ENCODE measurements at places on chromosomes 2 and 18.

DNA sequence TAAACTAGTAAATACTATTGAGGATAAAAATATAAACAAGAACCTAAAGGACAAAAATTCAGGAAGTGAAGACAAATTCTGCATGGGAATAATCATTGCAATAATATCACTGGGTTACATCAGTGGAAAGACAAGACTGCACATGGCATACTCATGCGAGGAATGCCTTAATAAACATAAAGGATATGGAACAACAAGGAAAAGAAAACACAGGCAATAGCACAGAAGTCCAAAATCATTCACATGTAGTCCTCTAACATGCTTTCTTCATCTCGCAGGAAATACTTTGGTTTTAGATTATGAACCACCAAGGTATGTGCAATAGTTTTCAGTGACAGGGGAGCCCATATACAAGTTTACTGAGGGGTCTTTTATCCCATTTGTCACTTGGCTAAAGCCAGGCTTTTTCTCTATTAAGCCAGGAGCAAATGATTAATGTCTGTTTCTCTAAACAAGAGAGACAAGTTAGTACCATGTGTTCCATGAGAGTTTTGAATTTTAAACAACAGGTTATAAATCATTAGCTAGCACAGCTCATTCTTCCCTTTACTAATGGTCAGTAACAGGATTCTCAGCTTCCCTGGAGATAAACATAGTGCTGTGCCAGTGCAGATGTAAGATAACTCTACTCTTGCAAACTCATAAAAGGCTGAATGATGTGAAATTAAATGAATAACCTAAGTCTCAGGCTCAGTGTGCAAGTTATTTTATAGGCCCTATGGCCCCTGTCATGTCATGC, 353.6 kb upstream of the FSIP2 start:
- DNase-seq: no peak

DNA sequence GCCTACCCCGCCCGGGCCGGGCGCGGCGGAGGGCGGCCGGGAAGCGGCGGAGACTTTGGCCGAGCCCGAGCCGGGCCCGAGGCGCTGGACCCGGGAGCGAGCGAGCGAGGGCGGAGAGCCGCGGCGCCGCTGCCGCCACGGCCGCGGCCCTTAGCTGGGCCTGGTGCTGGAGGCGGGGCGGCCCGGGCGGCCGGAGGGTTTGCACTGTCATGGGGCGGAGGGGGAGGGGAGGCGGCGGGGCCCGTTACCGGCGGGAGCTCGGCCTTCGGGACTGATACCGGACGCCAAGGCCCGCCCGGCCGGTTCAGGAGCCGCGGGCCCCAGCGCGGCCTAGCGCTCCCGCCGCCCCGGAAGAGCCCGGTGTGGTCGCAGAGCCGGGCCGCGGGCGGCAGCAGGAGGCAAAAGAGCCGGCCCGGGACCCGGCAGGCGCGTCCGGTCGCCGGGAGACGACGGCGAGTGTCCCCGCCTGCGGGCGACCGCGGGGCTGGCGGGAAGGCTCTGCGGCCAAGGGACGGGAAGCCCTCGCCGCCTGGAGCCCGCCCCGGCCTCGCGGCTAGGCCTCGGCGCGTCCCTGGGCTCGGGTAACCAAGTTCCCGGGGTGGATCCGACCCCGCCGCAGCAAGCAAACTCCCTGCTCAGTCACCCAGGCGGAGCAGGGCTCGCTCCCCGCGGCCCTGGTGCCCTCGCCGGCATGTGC, 697 bp downstream of the KCMF1 start:
- no peak for DNase-seq

GRCh38 chr2:239596253-239596652, 195.4 kb upstream of the HDAC4 start:
- DNase-seq: no peak

DNA sequence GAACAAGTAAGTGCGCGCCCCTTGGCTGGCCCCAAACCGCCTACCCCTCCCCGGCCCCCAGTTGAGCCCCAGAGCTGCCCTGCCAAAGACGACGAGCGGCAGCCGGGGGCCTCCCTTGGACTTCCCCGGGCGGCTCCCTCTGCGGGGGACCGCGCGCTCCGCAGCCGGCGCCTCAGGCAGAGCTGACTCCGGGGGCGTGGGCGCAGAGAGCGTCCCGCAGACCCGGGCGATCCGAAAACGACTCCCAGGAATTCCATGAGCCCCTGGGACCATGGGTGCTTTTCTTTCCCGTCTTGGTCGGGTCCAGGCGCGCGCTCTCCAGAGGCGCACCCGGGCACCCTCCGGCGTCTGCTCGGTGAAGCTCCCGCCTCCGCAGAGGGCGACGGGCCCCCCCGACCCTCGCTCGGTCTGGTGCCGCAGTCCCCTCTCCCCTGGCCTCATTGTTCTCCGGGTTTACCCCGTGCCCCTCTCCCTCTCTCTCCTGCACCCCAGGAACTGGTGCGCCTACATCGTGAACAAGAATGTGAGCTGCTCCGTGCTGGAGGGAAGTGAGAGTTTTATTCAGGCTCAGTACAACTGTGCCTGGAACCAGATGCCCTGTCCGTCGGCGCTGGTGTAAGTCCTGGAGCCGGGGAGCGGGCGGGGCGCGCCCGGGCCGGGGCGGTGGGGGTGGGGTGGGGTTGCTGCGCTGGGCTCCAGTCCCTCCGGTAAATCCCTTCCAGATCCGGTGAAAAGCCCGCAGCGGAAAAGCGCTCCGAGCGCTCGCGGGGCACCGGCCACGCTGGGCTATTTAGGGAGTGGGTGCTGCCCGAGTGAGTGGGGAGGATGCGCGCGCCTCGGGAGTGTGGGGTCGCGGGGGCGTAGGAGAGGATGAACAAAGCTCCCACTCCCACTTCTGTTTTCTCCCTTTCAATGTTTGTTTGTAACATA, 776 bp downstream of the EMILIN2 start:
- no peak for DNase-seq

DNA sequence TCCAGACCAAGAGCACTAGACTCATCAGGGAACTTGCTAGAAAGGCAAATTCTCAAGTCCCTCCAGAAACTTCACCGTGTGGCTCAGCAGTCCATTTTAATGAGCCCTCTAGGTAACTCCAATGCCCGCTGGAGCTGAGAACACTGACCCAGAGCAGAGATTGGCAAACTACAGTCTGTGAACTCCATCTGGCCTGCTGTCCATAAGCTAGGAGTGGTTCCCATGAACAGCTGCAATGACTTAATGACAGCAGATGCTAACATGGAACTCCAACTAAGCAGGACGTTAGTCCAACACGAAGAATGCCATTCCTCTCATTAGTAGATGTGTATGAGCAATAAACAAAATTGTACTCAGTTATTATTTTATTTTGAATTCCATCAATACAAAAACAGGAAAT, 371.9 kb downstream of the STK39 start:
- no peak for DNase-seq

DNA sequence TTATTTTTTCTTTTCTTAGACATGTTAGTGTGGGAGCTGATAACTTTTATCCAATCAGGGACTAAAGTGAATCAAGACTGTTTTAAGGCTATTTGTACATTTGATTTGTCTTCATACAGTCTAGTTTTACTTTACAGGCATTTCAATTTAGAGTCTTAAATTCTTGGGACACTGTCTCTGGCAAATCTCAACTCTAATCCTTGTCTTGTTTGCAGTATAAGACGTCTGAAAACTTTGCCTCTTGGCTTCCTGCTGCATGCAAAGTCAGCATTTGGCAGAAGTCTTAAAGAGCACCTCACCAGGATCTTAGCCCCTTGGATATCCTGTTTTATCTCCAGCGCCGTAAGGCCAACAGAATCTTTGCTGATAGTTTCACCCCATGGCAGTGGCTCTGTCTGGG, 30.3 kb downstream of the SPOPL start:
- DNase-seq: no peak

DNA sequence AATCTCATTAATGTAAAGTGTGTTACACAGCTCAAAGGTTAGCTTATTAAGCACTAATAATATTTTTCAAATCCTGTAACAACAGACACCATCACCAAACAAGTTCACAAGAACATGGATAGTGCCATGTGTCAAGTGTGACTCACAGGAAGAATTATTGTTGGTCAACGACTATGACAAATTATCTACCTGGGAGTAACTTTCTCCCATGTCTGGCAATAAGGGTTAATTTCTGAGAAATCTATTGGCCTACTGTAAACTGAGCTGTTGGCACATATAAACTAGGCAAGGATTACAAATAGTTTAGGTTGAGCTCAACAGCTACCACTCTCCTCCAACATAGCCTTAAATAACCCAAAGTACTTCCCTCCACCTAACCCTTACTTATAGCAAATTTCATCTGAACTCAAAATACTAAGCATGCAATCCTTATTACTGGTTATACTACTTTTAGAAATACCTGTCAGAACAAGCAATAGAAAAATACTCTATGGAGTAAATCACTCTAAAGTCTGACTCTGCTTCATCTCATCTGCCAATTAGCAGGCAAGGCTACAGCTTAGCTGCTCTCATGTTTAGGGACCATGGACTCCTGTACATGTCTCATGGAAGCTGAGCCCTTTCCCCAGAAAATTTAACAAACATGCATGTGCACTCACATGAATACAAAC, 223.0 kb downstream of the NBAS start:
- no peak for DNase-seq

GRCh38 chr2:9778471-9779316, 64.6 kb upstream of the TAF1B start:
- DNase-seq: no peak

GRCh38 chr18:63207143-63207790, 112.3 kb downstream of the BCL2 start:
- DNase-seq: no peak

- DNase-seq: no peak
Observed at GRCh38 chr2:137173463-137173862, 408.1 kb downstream of the THSD7B start.

- DNase-seq: no peak
Observed at GRCh38 chr18:13871701-13872100, 43.6 kb downstream of the MC2R start.

DNA sequence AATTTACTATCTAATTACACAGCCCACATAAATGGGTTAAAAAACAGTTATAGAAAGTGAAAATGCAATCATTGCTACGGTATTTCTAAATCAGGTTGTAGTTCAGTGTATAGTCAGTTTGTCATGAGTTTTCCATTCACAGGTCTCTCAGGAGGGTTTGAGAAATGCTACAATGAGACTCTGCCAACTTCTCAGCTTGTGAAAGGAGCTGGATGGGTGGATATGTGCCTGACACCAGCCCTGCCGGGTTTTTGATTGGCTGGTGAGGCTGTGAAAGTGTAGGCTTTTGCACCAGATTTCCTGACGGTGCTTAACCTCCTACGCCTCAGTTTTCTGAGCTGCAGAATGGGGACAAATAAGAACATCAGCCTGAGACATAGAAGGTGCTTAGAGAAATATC, 102.6 kb upstream of the SMIM21 start:
- DNase-seq: no peak

- DNase-seq: no peak
Observed at GRCh38 chr18:40013001-40013609, 1941.9 kb upstream of the PIK3C3 start.

DNA sequence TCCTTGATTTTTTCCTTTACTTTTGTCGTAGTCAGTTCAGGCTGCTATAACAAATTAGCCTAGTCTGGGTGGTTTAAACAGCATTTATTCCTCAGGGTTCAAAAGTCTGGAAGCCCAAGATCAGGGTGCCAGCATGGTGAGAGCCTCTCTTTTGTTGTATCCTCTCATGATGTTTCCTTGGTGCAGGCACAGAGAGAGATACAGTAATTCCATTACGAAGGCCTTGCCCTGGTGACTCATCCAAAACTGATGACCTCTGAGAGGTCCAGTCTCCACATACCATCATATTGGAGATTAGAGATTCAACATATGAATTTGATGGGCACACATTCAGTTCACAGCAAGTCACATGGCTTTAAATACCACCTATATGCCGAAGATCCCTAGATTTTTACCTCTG, 253.8 kb downstream of the CYRIA start:
- no peak for DNase-seq

DNA sequence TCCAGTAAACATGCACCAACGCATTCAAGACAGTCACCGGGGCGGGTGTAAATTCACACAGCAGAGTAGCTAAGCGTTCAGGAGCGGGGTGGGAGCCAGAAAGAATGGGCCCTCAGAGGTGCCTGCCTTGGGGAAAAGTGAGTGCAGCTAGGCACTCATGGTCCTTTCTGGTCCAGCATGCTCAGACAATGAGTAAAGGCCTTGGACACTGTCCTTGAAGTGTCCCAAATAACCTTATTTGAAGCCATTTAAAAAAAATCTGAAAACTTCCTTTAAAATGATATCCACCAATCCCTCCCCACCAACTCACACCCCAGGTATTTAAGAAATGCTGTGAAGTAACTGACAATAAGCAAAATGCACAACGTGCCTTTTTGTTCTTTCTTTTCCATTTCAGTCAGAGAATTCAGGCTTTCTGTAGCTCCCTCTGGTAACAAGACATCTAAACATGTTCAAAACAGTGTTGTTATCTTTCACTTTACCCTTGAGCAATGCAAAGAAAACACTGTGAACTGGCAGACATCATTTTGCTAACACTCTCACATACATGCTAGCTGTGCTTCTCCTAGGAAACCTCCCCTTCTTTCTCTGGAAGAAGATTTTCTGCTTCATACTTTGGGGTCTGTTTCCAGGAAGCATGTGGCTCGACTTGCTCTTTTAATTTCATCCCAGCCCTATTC, 445.1 kb upstream of the SPRED2 start:
- no peak for DNase-seq

DNA sequence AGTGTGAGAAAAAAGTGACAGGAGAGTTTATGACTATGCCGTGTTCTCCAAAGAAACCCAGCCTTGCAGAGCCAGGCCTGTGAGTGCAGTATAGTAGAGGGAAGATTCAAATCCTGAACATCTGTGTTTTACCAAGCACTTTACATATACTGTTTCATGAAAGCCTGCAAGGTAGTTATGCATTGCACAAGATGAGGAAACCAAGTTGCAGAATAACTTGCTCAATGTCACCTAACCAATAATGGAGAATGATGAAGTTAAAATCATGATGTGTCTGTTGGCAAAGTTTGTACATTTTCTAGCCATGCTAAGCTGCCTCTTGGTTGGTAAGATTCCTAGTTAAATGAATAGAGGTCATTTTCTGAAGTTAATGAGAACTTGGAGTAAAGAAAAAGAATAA, 29.3 kb downstream of the SYT4 start:
- DNase-seq: no peak

- no peak for DNase-seq
Observed at GRCh38 chr2:119668546-119668945, 10.5 kb upstream of the TMEM177 start.

DNA sequence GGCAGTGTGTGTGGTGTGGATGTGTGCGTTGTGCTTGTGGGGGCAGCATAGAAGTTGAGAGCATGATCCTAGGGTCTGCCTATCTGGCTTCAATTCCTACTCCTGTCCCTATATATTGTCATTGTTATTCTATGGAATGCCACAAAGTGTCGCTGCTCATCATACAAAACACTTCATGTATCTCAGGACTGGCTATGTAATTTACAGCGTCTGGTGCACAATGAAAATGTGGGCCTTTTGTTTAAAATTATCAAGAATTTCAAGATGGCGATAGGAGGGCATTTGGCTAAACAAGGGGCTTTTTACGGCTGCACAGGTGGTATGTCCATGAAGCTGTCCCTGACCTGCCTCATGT, 3.4 kb downstream of the SERPINB2 start:
- DNase-seq: peak; percentile 58

DNA sequence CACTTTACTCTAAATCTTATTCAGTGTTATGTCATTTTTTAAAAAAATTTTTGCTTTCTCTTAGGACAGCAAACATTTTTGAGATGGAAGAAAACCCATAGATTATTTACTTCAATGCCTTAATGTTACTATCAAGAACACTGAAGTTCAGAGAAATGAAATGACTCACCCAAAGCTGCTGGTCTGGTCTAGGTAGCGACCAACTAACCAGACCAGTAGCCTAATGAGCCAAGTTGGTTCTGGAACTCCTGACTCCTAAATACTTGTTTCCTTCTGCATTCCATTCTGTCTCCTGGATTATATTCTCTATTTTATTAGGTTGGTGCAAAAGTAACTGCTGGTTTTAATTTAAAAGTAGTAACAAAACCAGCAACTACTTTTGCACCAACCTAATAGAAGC, 35.4 kb downstream of the SLC8A1 start:
- no peak for DNase-seq

All from SIG-M5 (cell line).